ENCODE measurements at places on chromosomes 1 and 21.

DNA sequence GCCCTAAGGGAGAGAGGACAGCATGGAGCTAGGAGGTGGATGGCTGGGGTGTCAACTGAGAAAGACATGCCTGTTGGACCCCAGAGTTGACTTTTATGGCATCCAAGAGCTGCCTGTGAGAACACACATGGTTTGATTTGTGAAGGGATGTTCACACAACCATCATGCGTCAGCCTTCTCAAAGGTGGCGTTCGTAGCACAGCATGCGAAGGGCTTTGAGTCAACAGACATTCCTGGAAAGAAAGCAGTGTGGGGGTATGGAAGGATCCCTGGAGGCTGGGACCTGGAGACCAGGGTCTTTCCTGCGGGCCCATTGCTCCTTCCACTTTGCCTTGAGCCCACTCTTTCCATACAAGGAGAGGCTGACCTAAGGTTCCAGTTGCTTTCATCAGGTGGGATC lies 6.4 kb upstream of the WNT3A start:
- no peak for DNase-seq

DNA sequence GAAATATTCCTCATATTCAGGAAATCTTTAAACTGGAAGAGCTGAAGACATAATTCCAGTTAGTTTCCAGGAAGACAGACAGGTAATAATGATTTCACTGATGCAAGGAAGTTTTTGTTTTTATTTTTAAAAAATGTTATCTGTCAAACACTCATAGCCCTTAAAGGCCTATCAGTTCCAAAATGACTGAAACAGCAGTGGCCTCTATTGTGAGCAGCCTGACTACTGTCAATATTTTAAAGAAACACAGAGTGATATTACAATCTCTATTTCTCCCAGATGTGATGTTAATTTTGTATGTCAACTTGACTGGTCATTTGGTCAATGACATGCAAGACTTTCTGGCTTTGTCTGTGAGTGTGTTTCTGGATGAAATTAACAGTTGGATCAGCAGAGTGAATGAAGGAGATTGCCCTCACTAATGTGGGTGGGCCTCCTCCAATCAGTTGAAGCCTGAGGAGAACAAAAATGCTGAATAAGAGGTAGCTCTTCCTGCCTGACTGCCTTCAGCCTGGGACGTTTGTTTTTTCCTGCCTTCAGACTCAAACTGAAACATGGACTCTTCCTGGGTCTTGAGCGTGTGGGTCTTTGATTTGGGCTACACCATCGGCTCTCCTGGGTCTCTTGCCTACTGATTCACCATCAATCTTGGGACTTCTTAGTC lies 31.3 kb upstream of the SLC30A10 start:
- no peak for DNase-seq

DNA sequence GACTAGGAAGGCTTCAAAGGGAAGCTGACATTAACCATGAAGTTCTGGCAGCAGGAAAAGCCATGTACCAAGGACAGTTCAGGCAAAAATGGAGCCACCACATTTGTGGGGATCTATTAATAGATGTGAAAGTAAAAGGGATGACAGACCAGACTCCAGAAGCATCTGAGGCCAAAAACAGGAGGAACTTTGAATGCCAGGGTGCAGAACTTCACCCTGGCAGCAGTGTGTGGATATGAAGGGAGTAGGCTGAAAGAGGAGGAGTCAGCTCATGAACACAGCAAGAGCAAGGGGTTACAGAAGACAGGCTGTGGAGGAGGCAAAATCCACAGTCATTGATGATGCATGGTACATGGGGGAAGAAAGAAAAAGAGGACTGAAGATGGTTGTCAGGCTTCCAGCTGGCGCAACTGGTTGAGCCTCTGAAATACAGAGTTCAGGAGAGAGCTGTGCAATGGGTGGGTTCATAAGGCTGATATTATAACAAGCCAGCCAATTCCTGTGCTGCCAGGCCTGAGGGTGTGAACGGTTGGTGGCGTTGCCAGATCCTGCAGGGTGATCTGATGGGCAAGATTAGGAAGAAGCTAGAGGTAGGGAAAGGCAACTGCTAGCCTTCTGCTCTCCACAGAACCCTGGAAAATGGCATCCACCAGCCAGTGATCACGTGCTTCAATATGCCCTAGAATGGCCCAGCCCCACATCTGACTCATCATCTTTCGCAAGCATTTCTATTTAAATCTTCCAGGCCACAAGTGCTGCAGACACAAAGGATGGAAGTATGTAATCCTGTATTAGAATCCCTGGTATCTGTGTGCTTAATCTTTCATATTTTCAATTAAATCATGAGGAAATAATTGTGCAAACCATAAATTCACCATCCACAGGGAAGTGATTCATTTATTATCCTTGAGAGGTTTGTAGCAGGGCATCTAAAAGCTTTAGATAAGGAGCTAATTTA lies 81.9 kb downstream of the SLC25A24 start:
- DNase-seq: no peak

DNA sequence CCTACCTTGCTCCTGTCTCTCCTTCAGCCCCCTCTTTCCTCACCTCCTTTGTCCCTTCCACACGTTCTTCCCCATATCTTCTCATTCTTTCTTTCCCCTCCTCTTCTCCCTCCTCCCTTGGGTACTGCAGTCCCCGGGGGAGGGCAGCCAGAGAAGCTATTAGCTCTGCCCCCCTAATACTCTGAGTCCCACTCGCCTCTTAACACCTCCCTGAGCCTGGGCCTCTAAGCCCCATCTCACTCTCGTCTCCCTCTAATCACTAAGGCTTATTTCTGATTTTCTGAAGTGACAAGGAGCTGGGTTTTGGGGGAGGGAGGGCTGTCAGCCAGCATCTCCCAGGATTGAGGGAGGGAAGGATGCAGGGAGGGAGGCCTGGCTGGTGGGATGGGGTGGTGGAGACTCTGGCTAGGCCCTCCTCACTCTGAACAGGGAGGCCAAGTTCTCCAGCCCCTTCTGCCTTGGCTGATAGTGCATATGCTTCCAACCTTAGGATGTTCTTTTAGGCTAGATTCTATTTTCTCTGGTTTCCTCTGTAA lies 25.6 kb upstream of the DMBX1 start:
- no peak for DNase-seq

GRCh38 chr1:206658264-206658980 lies 23.1 kb downstream of the DYRK3 start:
- DNase-seq: peak; percentile 30

GRCh38 chr21:38126666-38127303 lies 130.0 kb upstream of the KCNJ15 start:
- peak; percentile 10 for DNase-seq
